ENCODE measurements at places on chromosomes 5 and 9.
A peak's percentile ranks its signal among the peaks of the same experiment; 100 is the strongest.

- DNase-seq = no peak
These were observed 12.8 kb downstream of the AFAP1L1 start for GRCh38 chr5:149284501-149284900.

DNA sequence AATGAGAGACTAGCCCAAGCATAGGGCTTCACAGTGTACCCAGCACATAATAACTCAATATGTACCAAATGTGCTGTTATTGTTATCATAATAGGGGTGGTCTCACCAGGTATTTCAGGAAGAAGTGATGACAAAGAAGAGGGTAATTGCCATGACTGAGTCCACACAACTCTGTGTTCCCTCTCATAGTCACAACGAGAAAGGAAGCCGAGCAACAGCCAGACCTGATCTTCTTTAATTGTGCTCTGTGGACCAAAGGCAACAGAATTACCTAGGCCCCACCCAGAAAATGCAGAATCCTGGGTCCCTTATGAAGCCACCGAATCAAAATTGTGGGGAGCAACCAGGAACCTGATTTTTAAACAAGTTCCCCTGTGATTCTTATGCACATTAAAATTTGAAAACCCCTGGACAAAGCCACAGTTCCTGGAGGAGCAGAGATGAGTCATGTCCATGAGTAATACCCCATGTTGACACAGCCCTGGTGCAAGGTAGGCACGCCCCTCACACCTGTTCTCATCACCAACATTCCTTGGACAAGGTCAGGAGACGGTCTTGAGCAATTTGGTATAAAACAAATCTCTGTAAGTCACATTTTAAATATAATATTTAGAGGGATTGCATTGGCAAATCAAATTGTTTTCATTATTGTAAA, 5.2 kb downstream of the FGF1 start:
- no peak for DNase-seq

GRCh38 chr5:133341296-133341695, 271.0 kb downstream of the FSTL4 start:
- no peak for DNase-seq

DNA sequence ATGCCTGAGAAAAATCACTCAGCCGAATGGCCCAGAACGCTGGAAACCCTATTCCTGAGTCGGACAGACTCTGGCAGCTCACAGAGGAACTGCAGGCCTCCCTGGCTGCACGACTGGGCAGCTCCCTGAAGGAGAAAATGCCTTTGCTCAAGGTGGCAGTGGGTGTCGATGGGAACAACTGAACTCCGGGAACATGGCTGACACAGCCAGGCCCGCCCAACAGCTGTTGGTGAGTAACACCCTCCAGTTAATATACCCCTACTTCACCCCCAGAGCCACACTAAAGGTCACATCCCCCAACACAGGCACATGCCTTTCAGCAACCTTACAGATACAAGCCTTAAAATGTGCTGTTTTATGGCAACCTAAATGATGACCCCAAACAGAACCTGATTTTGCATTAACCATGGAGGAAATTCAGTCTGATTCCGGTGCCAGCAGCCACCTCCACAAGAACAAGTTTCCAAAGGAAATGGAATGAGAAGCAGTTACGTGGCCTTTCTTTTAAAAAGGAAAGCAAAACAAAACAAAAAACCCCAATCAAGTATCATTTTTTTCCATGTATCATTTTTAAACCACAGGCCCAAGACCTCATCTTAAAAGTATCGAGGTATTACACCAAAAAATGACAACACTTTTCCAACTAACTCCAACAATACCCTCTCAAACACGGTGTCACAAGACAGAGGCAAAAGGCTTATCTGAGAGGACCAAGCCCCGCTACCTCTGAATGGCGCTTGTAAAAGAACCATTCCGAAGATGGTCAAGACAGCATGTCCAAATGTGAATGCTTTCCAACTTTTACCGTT, 3.1 kb downstream of the KLF9 start:
- DNase-seq = no peak

DNA sequence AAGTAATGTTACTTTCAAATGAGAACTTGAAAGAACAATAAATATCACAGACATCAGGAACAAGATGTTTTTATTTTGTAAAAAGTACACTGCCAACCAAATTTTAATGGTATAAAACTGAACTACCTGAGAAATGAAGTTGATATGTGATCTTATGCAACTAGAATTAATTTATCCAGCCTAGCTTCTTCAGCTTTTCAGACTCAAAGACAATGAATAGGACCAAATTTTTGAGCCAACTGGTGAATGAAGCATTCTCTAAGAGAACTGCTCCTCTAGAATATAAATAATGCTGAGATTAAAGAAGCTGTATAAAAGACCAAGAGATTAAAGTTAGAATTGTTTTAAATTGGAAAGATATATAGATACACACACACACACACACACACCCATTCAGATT, 9.9 kb downstream of the CDC14B start:
- DNase-seq = no peak

DNA sequence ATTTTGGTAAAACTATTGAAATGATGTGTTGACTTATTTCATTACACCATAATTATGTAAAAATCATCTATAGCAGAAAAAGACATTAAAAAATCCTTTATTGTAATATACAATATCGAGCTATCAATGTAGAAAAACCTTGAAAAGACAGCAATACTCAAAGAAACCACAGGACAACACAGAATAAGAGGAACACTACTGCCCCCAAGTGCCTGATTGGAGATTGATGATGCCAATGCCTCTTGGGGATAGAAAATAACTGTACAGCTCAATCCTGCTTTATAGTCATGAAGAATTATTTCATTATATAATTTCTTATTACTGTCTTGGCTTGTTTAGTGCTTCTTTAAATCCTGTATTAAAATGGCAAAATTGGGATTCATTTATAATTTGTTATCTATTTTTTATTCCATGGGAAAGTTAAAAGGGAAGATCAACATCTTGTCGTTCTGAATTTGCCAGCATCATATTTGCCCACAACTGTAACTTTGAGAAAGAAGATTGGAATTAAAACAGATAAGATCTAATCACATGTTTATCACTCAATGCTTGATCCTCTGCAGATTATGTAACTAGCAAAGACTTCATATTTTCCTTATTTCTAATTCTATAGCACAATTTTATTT, 337.5 kb downstream of the CDH9 start:
- peak; percentile 9 for DNase-seq

DNA sequence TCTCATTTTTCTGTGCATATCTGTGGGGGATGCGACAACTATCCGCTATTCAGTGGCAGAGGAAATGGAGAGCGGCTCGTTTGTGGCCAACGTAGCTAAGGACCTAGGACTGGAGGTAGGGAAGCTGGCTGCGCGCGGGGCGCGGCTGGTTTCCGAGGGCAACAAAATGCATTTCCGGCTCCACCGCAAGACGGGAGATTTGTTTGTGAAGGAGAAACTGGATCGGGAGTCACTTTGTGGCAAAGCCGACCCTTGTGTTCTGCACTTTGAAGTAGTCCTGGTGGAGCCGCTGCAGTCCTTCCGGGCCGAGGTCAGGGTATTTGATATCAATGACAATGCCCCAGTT, 320 bp downstream of the PCDHB1 start:
- DNase-seq = no peak

DNA sequence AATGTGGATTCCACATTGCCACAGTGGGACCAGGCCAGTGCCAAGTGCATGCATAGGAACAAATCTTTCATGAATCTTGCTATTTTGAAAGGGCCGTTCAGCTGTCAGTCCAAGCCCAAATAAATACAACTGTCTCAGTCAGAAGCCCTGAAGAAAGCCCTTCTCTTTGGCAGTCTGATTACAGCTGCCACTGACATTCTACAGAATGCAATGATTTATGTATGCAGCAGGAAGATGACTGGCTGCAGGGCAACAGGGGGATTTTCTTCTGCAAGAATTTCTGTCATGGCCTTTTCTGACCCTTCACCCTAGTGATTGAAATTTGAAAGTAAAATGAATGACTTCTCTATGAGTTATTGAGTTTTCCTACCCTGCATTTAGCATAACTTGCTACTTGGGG, 86.7 kb upstream of the FER start:
- DNase-seq = no peak

- no peak for DNase-seq
These were observed 317.6 kb downstream of the CWC27 start for GRCh38 chr5:65086234-65086890.

DNA sequence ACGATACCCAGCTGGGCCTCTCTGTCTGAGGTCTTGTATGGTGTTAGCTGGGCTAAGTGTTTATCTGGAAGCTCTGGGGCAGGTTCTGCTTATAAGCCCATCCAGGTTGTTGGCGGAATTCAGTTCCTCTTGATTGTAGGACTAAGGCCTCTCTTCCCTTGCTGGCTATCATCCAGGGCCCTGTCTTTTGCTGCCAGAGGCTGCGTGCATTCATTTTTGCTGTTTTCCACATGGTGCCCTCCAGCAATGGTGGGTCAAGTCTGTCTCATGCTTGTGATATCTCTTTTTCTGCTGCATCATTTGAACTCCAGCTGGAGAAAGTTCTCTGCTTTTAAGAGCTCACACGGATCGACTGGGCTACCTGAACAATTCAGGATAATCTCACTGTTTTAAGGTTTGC, 105.7 kb upstream of the ZNF618 start:
- no peak for DNase-seq

DNA sequence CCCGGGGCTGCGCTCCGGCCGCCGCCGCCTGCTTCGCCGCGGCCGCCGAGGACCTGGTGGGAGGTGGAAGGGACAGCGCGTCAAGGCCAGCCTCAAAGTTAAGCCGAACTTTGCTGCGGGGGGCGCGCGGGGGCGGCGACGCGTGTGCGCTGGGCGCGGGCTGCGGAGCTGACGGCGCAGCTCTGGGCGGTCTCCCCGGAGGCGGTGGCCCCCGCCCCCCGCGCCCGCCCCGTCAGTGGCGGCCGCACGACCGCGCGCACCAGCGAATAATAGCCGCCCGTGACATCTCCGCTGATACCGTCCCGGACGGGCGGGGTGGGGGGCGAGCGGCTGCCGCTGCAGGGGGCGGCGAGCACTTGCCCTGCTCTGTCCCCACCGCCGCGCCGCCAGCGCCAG, 579 bp upstream of the FAM78A start:
- DNase-seq = no peak

GRCh38 chr9:7088611-7089010, 330.8 kb downstream of the KDM4C start:
- DNase-seq = no peak

GRCh38 chr5:81506900-81507588, 113.1 kb upstream of the ACOT12 start:
- DNase-seq = peak; percentile 85

DNA sequence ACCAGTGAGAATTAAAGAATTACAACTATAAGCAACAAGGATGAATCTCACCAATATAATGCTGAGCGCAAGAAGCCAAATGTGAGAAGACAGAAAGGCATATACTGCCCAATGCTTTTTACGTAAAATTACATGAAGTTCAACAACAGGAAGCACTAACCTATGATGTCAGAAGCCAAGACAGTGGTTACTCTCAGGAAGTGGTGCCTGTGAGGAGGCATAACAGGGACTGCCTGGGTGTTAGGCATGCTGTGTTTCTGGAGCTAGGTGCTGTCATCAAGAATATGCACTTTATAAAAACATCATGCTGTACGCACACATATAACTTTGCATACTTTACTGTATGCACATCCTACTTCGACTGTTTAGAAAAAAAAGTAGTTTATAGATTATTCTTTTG, 30.1 kb downstream of the FRMD3 start:
- no peak for DNase-seq

DNA sequence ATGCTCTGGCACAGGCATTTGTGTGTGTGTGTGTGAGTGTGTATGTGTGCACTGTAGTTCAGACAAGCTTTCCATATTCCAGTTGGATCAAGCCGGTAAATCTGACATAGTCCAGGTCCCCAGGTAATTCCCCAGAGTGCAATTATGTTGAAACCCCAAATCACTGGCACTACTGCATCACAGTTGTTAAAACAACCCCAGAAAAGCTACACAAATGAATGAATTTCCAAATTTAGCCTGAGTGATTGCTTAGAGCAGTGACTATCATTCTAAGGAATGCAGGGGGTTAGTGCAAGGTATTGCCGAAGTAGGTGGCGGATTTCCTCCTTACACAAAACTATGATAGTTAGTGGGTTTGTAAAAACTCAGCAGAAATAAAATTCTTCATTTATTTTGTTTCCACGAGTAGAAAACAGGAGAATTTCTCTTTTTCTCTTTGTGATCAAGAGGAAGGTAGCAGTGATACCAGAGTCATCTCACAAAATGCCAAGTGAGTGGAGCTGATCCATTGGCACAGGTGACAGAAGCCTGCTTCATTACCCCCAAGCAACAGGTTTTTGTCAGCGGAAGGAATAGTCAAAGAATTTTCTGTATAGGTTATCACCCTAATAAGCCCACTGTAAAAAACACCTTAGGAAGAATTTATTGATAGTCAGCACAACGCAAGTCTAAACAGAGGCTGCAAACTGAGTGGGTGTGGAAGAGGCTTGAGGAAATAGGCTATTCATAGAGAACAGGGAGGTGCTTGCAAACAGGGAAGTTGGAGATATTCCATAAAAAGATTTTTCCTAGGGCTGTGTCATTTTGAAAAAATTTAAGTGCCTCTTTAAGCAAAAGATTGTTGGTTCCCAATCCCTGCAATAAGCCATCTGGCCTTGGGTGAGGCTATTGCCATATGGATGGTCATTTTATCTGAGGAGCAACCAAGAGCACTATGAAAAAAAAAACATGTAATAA, 385.1 kb downstream of the CHSY3 start:
- no peak for DNase-seq

DNA sequence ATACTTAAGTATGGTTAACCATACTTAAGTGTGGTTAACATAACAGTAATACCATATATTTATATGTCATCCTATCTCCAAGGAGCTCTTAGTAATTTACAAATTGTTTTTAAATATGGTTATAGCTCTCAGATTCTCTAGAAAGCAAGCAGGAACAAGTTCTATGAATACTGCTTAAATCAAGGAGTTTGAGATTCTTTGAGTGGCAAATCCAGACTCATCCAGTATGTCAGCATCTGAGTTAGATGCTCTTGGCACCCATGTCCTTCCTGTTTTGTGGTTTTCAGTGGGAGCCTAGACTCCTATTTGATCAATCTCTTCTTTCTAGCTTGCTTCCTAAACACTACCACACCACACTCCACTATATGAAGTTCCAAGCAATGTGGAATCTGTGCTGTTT, 114.7 kb upstream of the GDNF start:
- no peak for DNase-seq

DNA sequence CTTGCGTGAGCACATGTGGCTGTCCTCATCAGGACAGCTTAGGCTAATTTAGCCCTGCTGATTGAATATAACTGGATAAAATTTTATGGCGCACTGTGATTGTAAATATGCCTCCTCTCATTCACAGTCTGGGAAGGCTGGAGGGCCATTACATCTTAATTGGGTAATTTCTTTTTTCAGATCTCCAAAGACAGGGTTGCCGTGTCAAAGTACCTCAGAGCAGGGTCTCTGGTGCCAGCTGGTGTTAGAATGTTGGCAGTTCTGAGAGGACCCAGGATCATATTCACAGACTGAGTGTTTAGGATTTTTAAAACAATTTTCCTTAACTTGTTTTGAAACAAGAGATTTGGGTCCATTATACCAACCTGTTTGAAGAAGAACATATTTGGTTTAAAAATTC, 455.7 kb upstream of the TLE4 start:
- no peak for DNase-seq

GRCh38 chr5:155052532-155052931, 39.0 kb downstream of the KIF4B start:
- DNase-seq = no peak

Measured in cerebellar nuclear complex (tissue), 1 donor.